ENCODE measurements at places on chromosomes 3 and 15.

DNA sequence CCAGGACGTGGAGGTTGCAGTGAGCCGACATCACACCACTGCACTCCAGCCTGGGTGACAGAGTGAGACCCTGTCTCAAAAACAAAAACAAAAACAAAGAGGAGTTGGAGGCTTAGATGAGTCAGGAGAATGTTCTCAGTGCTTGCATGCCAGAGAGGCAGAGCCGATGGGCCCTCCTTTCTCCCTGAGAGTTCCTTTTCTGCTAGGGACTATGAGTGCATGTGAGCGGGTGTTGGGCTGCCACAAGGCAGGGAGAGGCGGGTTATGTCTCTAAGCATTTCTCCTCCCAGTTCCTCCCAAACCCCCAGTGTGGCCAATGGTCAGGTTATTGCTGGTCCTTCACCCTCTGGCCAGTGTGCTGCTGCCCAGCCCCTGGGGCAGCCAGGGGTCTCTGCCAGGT lies 45.1 kb downstream of the RTP1 start:
- no peak for DNase-seq

DNA sequence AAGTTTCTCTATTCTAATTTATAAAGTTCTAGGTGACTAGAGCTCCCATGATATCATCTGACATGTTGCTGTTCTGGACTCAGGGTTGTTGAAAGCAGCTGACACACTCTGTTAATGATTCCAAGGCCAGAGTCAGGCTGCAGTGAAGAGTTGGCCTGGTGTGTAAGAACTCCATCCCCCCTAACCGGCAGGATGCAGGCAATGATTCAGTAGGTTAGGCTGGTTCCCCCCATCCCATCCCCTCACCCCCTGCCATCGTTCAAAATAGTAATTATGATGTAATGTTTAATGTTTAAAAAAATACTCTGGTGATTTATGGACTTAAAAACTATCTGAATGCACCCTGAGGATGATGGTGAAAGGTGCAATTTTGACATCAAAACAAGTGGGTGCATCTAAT lies 4.6 kb upstream of the TRIM71 start:
- no peak for DNase-seq

DNA sequence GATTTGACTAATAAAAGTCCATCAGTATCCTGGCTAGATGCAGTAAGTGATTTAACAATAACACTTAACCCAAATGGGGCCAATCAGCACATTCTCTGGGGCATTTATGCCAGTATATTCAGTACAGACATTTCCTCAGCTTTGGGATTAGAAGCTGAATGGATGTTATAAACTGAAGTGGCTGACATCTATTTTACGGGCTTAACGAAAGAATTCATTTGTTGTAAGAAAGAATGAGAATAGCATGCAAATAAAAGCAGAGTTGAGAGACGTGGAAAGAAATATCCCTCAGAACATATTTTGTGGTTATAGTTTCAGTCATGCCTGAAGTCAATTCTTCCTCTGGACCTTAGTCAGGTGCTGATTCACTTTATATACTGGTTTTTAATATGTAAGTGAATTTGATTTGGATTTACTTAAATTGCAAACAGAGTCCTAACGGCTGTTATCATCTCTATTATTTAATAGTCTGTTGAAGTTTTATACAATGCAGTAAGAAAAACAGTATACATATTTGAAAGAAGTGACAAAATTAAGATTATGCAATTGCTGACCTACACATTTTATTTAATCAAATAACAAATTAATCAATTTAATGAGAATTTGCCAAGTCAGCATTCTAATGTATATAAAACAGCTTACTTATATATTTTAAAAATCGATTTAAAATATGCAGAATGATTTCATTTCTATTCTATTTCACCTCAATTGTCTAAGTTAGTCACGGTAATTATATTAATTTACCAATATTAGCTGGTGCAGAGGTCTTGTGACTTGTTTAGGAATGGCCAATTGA lies 513.9 kb upstream of the CADM2 start:
- no peak for DNase-seq

- DNase-seq = no peak
Measured at GRCh38 chr15:71596672-71597071, 213.7 kb upstream of the NR2E3 start.

GRCh38 chr3:124653071-124653796 lies 77.0 kb upstream of the UMPS start:
- no peak for DNase-seq

DNA sequence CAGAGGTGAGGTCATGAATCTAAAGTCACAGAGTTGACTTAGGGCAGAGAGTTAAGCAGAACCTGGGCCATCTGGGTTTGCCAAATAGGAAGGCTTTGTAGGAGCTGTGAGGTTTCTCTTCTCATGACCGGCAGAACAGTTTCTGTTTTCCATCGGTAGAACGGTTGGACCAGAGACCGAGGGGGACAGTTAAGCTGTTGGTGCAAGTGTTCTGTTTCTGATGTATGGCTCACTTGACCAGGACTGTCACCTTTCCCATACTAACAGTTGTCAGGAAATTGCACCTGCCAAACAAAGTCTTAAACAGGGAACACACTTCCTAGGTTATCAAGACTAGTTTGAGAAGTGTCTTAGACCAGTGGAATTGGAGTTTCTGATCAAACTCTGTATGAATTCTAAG lies 158.3 kb downstream of the PDCD6IP start:
- DNase-seq = no peak

GRCh38 chr3:111311709-111312235 lies 230.2 kb upstream of the CD96 start:
- no peak for DNase-seq

DNA sequence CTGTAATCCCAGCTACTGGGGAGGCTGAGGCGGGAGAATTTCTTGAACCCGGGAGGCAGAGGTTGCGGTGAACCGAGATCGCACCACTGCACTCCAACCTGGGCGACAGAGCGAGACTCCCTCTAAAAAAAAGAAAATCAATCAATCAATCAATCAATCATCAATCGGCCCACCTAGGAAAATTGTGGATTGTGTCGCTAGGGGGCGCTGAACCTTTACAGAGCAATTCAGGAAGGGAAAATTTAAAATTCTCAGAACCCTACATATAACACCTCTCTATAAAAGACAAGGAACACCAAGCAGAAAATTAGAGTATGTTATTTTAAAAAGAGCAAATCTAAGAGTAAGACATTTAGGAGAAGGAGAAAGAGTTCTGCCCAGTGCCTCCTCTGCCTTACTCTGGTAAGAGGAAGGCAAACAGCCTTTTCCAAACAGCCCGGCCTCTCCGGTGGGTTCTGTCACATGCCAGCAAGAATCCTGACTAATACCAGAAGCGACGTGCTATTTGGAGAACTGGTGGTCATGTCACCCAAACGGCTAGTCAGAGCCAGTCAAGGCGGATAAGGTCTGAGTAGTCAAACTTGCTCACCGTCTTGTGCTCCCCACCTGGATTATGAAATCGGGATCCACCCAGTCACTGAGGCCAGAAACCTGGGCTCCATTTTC lies 22.3 kb upstream of the SMCO1 start:
- peak; percentile 57 for DNase-seq

DNA sequence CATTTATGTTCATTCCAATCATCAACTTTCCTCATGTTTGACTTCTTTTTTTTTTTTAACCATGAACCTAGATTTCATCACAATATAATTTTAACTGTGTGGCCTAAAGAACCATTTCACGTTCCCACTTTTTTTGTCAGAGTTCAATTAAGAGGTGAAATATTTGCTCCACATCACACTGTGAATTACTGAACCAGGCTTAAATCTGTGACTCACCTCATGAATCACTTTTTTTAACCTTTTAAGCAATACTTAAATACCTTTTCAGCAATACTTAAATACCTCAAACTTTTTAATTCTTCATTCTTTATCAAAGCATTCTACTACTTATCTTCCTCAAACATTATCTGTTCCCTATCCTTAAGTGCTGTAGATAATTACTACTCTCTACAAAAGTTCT lies 137.6 kb downstream of the SI start:
- no peak for DNase-seq

GRCh38 chr15:60392986-60393790 lies 4.6 kb downstream of the ANXA2 start:
- no peak for DNase-seq
